ENCODE measurements at places on chromosomes 1 and 21.

GRCh38 chr1:232568331-232568852, 61.5 kb downstream of the SIPA1L2 start:
- DNase-seq, result no peak

GRCh38 chr1:192669174-192669573, 33.2 kb downstream of the RGS13 start:
- DNase-seq, result no peak

DNA sequence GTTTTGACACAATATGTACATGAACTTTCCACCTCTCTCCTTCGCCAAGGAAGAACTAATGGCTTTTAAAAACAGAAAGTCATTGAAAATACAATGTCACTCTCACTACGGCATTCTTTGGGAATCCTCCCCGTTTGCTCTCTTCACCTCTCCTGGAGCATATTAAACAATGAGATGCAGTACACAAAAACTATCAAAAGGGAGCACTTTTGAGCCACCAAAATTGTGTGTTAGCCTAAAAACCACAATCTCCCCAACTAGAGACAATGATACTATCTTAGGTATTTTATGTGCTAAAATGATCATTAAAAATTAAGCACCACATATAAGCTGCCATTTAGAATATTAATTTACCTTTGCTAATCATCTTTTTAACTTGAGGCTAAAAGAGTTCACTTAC, 425.5 kb downstream of the KCTD3 start:
- no peak for DNase-seq

DNA sequence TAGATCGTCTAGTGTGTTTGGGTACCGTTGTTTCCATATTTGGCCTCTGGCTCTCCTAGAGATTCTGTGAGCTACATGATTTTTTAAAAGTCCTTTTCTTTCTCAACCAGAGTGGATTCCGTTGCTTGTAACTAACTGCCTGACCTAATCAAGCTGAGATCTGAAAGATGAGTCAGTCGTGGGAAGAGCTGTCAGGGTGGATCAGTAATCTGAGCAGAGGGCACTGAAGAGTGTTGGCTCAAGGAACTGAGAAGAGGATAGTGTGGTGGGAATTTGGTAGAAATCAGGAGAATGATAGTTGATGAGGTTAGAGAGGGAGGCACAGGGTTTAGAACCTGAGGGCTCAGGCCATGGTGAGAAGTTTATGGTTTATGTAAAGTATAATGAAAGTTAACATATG, 52.2 kb downstream of the TRAF5 start:
- no peak for DNase-seq

Data from HS-27A (cell line).